NCI-H774 (cell line): ENCODE measurements at places on chromosomes 4 and X.

DNA sequence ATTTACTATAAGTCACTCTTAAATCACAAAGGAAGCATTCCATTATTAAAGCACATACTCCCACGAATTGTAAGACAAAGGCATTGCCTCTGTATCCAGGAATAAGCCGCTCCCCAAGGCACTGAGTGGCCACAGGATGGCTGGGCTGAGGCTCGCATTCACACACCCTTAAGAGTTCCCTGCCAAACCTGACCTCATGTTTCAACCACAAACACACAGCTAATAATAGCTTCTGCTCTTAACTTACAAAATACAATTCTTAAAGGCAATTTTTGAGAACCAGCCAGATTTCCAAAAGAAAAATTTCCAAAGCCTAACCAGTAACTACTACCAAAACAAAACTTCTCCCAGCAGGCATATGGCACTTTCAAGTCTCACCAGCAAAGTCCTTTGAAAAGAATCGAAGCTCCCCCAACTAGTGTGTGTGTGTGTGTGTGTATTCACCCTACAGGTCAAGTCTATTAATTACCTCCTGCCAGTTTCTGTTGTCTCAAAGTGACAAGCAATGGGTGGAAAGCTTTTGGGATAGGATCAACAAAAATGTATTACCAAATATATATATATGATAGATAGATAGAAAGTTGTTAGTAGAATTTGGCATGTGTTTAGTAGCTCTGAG lies 36.0 kb downstream of the ARHGAP6 start:
- no peak for DNase-seq

DNA sequence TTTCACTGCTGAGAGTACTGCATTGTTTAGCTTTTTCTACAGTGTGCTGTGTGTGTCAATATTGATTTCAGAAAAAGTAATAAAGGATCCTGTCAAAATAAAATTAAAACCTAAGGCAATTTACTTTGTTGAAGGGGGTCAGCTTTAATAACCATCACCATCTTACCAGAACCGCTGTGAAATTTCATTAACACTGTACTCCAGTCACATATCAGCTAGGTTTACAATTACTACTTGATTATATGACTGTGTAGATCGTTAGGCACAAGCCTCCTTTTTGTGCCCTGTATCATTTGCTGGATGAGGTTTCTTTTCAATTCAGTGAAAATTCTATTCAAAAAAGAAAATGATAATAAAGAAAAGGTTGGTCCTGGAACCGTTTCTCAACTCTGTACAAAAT lies 917.2 kb downstream of the CENPC start:
- DNase-seq, result peak; percentile 13

DNA sequence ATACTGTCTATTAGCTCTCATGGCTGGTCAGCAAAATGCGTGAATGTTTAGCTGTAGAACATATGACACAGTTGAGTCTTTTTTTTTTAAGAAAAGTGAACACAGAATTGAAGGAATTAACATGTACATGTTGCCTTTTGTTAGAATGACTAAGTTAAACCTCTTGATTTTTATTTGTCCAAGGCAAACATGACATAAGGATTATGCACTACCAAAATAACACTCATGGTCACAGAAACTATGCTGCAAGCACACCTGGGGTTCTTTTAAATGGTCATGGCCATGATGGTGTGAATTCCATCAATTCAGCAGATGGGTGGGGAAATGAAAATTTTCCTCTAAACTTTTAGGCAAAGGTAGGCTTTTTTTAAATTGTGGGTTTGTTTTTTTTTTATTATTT lies 80.1 kb upstream of the CXCL13 start:
- DNase-seq, result peak; percentile 0

- no peak for DNase-seq
Observed at GRCh38 chrX:86507331-86507730, 359.1 kb downstream of the DACH2 start.
